ENCODE measurements at places on chromosomes 7 and 10. TPM values are rescaled to one million over a fixed set of nuclear protein-coding genes. Genes with fewer than 3 reads are reported as not detected.

DNA sequence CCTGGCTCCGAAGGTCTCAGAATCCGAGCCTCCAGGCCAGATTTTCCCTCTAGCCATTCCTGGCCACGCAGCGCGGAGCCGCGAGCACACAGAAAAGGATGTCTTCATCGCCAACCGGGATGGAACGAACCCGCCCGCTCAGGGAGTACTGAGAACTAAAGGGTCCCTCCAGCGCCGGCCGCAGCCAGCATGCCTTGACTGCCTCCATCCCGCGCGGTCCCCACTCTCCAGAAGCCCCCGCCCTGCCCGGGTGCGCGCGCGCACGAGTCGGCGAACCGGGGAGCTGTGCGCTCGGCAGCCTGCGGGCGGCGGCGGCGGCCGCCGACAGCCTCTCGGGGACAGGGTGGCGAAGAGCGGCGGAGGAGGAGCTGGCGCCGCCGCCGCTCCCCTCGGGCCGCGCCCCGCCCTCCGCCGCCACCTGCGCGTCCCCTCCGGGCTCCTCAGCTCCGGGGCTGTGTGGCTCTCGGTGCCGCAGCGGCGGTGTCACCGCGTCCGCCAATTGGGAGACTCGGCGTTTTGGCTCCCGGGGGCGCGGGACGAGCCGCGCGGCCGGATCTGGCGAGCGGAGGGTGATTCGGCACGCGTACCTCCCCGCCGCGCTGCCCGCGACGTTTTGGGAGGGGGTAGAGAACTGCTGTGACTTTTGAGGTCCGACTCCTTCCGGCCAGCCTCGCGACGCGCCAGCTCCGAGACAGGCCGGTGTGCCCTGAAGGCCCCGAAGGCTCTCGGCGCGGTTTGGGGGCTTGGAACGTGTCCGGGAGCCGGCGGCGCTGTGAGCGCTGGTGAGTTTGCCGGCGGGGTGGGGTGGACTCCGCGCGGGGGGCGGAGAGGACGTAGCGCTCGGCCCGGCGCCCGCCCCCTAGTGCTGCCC lies 453 bp upstream of the GALNT17 start:
- no peak overlapping the region for H3K27ac ChIP-seq
- no peaks in the 10 kb centered on the region for H3K4me1 ChIP-seq
- no peak overlapping the region for H3K4me3 ChIP-seq
- H3K27me3 ChIP-seq = no peaks in the 10 kb centered on the region
- no peak for DNase-seq

- H3K4me3 ChIP-seq = no peak overlapping the region
- H3K27ac ChIP-seq = no peak overlapping the region
- H3K27me3 ChIP-seq = peaks cover 30% of the 10 kb centered on the region
- no peak for DNase-seq
- no peaks in the 10 kb centered on the region for H3K36me3 ChIP-seq
- no peaks in the 10 kb centered on the region for H3K4me1 ChIP-seq
These were observed 8.7 kb upstream of the DPYSL4 start for GRCh38 chr10:132178046-132178445.

The FEZF1 gene
- not detected for total RNA-seq

The LRMDA gene
- total RNA-seq = not detected

DNA sequence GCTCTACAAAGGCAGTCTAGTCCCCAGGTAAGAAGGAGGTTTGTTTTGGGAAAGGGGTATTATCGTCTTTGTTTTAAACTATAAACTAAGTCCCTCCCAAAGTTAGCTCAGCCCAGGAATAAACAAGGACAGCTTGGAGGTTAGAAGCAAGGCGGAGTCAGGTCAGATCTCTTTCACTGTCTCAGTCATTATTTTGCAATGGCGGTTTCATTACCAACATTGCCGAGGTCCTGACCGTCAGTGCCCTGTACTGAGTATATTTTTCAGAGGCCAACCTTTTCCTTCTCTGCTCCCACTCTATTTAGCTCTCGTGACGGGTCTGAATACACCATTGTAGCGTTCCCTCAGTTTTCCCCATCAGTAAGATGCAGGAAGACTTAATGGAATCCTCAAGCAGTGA lies 184.5 kb downstream of the PRKCQ start:
- H3K36me3 ChIP-seq = no peaks in the 10 kb centered on the region
- H3K27me3 ChIP-seq = no peaks in the 10 kb centered on the region
- no peak overlapping the region for H3K4me3 ChIP-seq

The HOXA6 gene
- total RNA-seq = 1.4 TPM

The TSPAN12 gene
- total RNA-seq = 0.72 TPM

GRCh38 chr7:145474009-145474686 lies 638.3 kb upstream of the TPK1 start:
- no peaks in the 10 kb centered on the region for H3K4me1 ChIP-seq
- no peak overlapping the region for H3K4me3 ChIP-seq

GRCh38 chr7:102403563-102403962 lies 7.4 kb downstream of the PRKRIP1 start:
- H3K36me3 ChIP-seq = peaks cover 60% of the 10 kb centered on the region
- no peaks in the 10 kb centered on the region for H3K27me3 ChIP-seq
- H3K27ac ChIP-seq = no peak overlapping the region
- DNase-seq = no peak
